ENCODE measurements at places on chromosomes 11 and 22.

- no peak for DNase-seq
Observed at GRCh38 chr11:35144136-35144741, 5.3 kb downstream of the CD44 start.

DNA sequence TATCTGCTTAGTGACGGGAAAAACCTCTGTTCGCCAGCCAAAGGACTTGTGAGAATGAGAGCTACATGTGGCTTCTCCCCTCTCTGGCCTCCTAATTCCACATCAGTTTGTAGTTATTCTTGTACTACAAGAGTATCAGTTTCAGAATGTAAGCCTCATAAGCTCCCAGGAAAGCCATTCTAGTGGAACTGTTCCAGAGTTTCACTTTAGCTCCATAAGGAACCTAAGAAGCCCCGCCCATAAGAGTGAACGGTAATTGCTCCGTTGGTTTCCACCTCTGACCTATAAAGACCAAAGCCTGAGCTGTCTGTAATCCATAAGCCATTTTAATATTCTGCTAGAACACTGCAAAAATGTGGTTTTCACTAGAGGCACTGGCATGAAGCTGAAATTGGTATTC lies 53.0 kb downstream of the SIK3 start:
- DNase-seq: no peak

GRCh38 chr11:63670433-63671321 lies 499 bp downstream of the ATL3 start:
- no peak for DNase-seq

GRCh38 chr11:111539426-111540113 lies 950 bp upstream of the LAYN start:
- no peak for DNase-seq

DNA sequence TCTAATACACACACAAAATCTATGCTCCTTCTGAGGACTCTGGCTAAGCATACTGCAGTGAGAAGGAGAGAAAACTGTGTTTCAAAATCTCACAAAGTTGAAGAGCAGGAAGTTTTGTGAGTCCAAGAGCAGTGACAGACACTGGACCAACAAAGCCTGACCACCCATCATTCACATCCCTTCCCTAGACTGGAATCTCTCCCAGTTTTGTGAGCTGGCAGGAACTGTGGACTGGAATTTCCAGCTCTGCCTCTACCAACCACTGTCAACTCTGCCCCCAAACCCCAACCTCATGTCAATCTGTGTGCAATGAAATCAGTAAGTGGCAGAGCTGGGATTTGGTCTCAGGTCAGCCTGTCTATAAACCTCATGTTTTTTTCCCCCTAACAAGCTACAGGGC lies 112.6 kb downstream of the ARL14EP start:
- no peak for DNase-seq

DNA sequence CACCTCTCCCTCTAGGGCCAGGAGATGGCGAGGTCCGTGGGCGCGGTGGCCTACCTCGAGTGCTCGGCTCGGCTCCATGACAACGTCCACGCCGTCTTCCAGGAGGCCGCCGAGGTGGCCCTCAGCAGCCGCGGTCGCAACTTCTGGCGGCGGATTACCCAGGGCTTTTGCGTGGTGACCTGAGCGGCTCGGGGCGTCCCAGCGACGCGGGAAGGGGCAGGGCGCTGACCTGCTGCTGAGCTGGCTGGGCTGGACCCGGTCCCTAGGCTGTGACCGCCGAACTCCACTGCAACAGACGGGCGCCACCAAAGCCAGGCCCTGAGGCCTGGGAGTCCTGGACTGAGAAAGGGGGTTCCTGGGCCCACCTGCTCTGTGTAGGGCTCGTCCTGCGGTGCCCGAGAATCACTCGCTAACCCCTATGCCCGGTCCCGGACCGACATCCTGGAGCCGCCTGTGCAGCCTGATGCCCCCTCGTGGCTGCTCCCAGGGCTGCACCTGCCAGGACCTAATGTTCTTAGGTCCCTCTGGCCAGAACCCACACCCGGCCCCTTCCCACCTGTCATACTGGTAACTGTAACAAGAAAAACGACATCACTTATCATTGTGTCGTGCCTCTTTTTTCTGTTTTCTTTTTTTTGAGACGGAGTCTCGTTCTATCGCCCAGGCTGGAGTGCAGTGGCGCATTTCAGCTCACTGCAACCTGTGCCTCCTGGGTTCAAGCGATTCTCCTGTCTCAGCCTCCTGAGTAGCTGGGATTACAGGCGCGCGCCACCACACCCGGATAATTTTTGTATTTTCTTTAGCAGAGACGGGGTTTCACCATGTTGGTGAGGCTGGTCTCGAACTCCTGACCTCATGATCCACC lies 15.0 kb downstream of the RHOD start:
- no peak for DNase-seq

- no peak for DNase-seq
Observed at GRCh38 chr11:206526-207207, 532 bp downstream of the BET1L start.

DNA sequence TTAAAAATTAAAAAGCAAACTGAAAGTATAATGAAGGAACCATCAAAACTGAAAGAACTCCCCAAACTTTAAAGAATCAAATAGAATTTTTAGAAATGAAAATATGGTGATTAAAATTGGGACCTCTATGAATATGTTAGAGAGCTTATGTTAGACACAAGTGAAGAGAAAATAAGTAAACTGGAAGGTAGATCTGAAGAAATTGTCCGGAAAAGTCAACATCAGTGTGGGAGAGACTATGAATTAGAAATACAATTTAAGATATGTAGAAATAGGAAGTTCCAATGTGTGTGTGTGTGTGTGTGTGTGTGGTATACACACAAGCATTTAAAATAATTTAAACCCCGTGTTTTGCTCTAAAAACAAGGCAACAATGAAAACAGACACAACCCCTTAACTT lies 4.9 kb upstream of the OR8B4 start:
- no peak for DNase-seq

GRCh38 chr11:12161603-12162350 lies 51.4 kb downstream of the MICAL2 start:
- DNase-seq: no peak

DNA sequence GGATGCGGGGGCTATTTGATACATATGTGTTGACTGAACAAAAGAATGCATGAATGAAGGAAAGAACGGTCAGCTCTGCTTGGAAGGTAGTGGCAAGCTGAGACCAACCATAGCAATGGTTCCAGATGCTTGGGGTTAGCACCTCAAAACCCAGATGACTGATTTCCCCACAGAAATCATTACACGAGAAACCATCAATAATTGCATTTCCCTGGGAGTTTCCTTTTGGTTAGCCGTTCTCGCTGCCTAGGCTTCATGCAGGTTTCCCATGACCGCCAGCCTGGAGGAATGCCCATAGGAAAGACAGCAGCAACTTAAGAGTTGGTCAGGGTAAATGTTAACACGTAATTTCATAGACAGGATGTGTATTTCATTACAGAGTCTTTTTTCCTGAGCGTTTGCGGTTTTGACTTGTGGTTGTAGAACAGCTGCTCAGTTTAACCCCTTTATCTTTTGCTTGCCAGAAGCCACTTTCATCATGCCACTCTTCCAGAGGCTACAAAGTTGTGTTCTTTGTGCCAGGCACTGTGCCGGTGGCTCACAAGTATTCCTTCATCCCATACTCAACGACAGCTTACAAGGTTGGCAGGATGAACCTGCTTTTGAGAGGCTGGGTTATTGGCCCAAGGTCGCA lies 2.8 kb downstream of the IL17RA start:
- DNase-seq: no peak

DNA sequence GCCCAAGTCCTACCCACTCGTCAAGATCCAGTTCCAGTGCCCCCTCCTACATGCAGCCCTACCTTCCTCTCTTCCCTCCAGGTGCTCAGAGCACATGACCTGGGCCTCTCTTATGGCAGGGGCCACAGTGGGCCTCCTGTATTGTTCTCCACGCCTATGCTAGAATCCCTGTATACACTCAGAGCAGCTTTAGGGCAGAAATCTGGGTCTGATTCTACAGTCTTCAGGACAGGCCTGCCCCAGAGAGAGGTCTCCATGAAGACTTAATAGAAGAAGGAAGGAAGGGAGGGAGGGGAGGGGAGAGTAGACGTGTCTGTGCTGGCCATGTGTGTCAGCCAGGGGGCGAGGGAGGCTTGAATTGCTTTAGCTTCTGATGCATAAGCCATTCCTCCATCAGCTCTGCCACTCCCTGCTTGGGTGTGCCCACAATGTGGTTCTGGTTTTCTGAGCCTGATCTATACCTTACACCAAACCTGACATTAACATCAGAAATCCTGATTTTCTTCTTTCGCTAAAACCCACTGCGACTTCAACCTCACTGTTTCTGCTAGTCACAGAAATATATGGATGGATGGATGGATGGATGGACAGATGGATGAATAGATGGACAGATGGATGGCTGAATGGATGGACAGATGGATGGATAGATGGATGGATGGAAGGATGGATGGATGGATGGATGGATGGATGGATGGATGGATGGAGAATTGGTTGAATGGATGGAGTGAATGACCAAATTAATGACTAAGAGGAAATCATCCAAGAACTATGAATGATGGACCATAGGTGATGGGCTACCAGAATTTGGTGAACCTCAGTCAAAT lies 56.6 kb upstream of the PRDM11 start:
- DNase-seq: no peak

GRCh38 chr11:131999084-131999483 lies 628.7 kb downstream of the NTM start:
- no peak for DNase-seq

DNA sequence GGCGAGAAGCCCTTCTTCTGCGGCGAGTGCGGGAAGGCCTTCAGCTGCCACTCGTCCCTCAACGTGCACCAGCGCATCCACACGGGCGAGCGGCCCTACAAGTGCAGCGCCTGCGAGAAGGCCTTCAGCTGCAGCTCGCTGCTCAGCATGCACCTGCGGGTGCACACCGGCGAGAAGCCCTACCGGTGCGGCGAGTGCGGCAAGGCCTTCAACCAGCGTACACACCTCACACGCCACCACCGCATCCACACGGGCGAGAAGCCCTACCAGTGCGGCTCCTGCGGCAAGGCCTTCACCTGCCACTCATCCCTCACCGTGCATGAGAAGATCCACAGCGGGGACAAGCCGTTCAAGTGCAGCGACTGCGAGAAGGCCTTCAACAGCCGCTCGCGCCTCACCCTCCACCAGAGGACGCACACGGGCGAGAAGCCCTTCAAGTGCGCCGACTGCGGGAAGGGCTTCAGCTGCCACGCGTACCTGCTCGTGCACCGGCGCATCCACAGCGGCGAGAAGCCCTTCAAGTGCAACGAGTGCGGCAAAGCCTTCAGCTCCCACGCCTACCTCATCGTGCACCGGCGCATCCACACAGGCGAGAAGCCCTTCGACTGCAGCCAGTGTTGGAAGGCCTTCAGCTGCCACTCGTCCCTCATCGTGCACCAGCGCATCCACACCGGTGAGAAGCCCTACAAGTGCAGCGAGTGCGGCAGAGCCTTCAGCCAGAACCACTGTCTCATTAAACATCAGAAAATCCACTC lies 12.2 kb downstream of the ZNF74 start:
- no peak for DNase-seq

DNA sequence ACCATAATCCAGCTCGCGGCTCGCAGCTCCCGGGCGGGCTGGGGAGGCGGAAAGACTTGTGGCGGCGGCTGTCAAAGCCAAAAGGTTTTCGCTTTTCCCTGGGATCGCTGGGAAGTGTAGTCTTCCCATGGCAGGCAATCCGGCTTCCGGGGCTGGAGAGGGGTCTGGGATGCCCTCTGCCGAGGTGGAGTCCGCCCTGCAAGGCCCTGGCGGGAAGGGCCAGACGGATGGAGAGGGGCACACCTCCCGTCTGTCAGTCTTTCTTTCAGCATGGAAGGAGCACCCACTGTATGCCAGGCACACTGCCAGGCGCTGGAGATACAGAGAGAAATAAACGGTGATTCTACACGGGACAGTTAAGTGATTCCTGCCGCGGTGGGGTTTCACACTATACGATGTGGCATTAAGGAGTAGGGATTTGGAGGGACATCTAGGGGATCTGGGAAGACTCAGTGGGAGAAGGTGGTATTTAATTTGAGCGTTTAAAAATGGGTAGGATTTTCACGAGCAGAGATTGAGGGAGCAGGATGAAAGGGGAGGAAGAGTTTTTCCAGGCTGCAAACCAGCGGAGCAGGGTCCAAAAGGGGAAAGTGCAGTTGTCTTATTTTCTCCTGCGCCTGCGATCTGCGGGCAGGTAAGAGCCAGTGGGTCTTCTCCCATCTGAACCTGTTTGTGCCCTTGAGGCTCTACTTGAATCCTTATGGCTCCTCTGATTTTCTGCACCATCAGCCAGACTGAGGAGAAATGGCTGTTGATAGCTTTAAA lies at the start of gene BACE1:
TSS of gene BACE1 (minus strand) at position 60 of the 765 bp plus-strand sequence. CDS start 461 bp downstream, outside the sequence.
- DNase-seq: no peak

DNA sequence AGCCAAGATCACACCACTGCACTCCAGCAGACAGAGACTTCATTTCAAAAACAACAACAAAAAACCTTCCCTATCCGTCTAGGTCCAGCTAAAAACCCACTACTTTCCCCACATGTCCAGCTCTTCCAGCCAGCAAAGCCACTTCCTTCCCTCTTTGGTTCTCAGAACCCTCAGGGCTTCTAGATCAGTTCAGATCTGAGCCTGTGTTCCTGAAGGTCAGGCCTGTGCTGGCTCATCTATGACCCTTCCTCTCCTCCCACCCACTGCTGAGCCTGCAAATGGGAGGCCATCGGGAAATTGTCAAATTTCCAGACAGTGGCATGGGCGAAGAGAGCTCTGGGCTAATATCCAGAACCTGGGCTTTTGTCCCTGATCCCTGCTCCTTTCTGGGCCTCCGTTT lies 37.8 kb downstream of the SLCO2B1 start:
- no peak for DNase-seq

DNA sequence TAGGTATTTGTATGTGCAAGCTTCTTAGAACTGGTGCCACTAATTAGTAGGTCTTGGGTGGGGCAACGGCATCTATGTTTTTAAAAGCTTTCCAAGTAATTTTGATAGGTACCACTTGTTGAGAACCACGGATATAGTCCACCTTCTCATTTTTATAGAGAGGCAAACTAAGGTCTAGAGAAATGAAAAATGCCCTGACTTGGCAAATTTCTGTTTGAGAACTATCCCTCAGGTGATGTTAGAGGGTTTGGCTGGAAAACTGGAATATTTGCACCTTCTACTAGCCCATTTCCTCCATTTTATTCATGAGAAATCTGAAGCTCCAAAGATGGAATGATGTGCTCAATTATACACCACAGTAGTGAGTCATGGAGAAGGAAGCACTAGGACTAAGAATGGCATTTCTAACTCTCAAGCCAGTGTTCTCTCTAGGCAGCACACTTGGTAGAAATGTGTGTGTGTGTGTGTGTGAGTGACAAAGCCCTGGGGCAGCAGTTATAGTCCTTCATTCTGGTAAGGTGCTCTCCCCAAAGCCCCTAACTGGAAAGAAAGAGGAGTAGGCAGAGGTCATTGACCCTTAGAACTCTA lies 1.8 kb upstream of the TMEM86A start:
- DNase-seq: no peak

GRCh38 chr11:8068605-8069221 lies 12.3 kb upstream of the TUB start:
- DNase-seq: no peak

DNA sequence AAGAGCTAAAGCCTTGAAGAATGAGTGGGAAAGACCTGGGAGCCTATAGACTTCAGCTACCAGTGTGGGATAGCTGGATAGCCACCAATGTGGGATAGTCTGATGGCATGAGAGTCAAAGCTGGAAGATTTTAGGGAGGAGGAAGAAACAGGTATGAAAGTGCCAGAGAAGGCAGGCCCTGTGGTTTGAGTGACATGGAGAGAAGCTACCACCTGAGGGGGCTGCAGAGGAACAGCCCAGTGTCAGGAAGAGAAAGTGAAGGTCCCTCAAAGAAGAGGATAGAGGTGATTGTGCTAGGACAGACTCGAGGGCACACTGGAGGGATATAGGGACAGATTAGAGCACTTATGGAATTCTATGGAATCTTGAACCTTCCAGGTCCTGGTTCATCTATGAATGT lies 23.1 kb upstream of the PAX6 start:
- no peak for DNase-seq
